Thymus (tissue), 14 donors: ENCODE measurements at places on chromosomes 2 and 18. TPM values are rescaled to one million over a fixed set of nuclear protein-coding genes. Genes with fewer than 3 reads are reported as not detected.

GRCh38 chr18:29154758-29155725 is 978.1 kb upstream of the CDH2 start:
- H3K4me1 ChIP-seq, result no peaks in the 10 kb centered on the region
- H3K27ac ChIP-seq, result no peak overlapping the region
- H3K36me3 ChIP-seq, result no peaks in the 10 kb centered on the region

GRCh38 chr18:40371673-40372072 is 1583.4 kb upstream of the PIK3C3 start:
- H3K4me3 ChIP-seq, result no peak overlapping the region
- no peaks in the 10 kb centered on the region for H3K4me1 ChIP-seq
- no peaks in the 10 kb centered on the region for H3K27me3 ChIP-seq
- DNase-seq, result no peak
- no peaks in the 10 kb centered on the region for H3K36me3 ChIP-seq

GRCh38 chr2:115649731-115650130 is 1207.3 kb downstream of the DPP10 start:
- no peak overlapping the region for H3K27ac ChIP-seq
- H3K4me1 ChIP-seq, result no peaks in the 10 kb centered on the region
- no peak overlapping the region for H3K4me3 ChIP-seq
- DNase-seq, result no peak
- no peaks in the 10 kb centered on the region for H3K36me3 ChIP-seq

Gene SERPINB7
- total RNA-seq, result 1.4 TPM

Gene EVX2
- not detected for total RNA-seq

DNA sequence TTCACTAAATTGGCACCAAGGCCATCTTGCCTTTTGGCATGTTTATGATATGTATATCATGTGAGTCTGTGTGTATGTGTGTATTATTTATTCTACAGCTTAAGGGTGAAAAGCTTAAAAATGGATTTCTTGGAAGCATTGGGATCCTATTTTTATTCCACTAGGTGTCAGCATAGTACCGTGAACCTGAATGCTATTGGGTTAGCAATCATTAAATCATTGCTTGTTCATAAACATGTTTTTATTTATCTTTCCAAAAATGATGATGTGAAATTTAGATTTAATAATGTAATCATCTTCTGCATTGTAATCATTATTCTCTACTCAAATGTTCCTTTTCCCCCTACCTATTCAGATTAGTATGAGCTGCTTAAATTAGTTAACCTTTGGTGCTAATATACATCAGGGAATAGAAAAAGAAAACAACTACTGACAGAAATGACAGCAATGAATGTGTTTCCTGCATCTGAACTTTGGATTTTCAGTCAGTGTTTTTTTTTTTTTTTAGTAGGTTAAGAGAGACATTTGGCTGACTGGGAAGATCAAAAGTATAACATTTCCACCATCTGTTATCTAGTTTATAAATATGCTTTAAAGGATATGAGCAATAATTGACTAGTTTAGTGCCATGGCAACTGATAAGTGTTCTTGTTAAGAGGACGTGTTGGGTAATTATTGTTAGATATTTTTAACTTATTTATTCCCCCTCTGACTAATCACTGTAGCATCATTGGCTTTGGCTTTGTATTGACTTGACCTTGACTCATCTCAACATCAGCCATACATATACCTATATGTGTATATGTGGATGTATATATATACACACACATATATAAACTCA is 14.1 kb upstream of the ZSWIM2 start:
- H3K27me3 ChIP-seq, result no peaks in the 10 kb centered on the region
- H3K4me1 ChIP-seq, result no peaks in the 10 kb centered on the region
- no peak overlapping the region for H3K4me3 ChIP-seq
- no peaks in the 10 kb centered on the region for H3K36me3 ChIP-seq
- no peak overlapping the region for H3K27ac ChIP-seq
- no peak for DNase-seq

DNA sequence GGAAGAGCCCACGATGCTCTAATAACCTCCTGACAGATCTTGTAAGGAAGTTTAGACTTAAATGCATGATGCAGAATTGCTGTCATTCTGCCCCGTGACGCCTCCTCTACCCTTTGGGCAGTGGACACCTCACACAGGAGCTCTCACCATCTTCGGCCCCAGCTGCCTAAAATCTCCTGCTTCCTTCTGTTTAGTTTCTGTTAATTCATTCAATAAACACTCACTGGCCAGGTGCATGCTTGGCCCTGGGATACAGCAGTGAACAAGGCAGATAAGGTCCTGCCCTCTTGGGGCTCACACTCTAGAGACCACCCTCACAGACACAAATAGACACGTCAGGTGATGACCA is 81.1 kb downstream of the SEPTIN10 start:
- H3K4me1 ChIP-seq, result no peaks in the 10 kb centered on the region
- H3K27me3 ChIP-seq, result no peaks in the 10 kb centered on the region
- H3K27ac ChIP-seq, result no peak overlapping the region

- H3K27me3 ChIP-seq, result no peaks in the 10 kb centered on the region
- no peaks in the 10 kb centered on the region for H3K4me1 ChIP-seq
- peaks cover 13% of the 10 kb centered on the region for H3K36me3 ChIP-seq
- H3K4me3 ChIP-seq, result no peak overlapping the region
Observed at GRCh38 chr2:230162981-230163380, 56.8 kb downstream of the SP110 start.

DNA sequence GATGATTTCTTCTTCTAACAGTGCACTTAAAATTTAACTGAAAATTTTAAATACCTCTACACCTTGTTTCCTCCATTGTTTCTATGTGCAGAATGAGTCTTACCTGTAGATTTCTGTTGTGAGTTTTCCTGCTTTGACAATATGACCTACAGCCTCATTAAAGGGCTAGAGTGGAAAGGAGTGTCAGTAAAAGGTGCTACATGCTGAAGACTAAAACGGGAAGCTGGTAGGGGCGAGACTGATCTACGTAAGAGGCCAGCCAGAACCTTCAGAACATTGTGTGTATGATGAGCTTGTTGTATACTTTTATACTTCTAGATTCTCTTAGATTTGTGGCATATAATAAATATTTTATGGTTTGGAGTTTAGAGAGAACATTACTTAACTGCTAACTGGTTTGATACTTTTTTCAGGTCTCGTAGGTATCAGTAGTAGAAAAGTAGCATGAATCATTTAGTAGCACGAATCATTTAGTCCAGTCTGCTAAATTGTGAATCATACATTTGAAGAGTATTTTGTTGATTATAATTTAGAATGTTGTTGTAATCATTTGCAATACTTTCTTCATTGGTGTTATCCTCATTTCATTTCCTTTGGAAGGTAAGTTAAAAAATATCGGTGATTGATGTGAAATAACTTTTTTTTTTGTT is 14.3 kb downstream of the INSIG2 start:
- no peak overlapping the region for H3K27ac ChIP-seq
- no peaks in the 10 kb centered on the region for H3K27me3 ChIP-seq
- no peaks in the 10 kb centered on the region for H3K4me1 ChIP-seq
- peaks cover 22% of the 10 kb centered on the region for H3K36me3 ChIP-seq

GRCh38 chr18:58911241-58911640 is 46.6 kb downstream of the ZNF532 start:
- peak overlapping the region; percentile 38 for H3K27ac ChIP-seq
- no peaks in the 10 kb centered on the region for H3K36me3 ChIP-seq
- H3K4me1 ChIP-seq, result peaks cover 10% of the 10 kb centered on the region
- no peaks in the 10 kb centered on the region for H3K27me3 ChIP-seq

- H3K4me1 ChIP-seq, result no peaks in the 10 kb centered on the region
- DNase-seq, result no peak
- no peak overlapping the region for H3K27ac ChIP-seq
- H3K27me3 ChIP-seq, result peaks cover 87% of the 10 kb centered on the region
- H3K36me3 ChIP-seq, result no peaks in the 10 kb centered on the region
- no peak overlapping the region for H3K4me3 ChIP-seq
Observed at GRCh38 chr18:22176420-22177326, 7.3 kb downstream of the GATA6 start.

- DNase-seq, result no peak
- H3K27ac ChIP-seq, result no peak overlapping the region
- H3K4me3 ChIP-seq, result no peak overlapping the region
- H3K36me3 ChIP-seq, result no peaks in the 10 kb centered on the region
- H3K27me3 ChIP-seq, result peaks cover 2% of the 10 kb centered on the region
- peaks cover 6% of the 10 kb centered on the region for H3K4me1 ChIP-seq
Observed at GRCh38 chr2:170923799-170924198, 5.3 kb upstream of the GORASP2 start.

DNA sequence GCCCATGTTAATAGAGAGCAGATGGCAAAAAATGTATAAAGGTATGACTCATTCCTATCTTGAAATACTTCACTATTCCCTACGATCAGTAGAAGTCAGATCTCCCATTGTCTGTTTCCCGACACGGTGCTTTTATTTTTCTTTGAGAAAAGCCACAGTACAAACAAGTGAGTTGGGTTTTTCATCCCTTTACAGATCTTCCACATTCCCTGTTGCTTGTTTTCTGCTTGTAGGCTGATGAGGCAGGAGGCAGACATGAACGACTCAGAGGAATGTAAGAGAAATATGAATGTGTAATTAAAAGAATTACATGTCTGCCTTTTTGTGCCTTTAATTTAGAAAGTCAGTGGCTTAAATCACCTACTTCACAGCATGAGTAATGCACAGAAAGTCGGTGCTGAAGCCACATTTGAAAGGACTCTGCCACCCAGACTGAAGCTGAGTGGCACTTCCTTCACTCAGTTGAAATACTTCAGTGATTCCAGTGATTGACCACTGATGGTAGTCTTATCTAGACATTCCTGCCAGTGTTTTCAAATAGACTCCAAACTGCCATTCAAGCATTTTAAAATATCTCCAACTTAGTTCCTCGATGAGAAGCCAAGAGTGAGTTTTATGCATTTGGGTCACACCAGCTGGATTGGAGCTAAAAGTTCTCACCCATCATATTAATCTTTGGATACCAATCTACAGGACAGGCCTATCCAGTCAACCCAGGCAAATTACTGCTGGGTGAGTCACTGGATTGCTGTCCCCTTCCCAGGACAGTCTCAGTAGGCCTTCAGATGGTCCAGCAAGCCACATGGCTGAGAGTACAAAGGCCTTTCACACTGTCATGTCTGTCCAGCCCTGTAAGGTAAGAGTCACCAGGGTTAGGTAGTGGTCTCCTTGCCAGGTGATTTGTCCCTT is 79.0 kb downstream of the COLEC12 start:
- H3K27me3 ChIP-seq, result no peaks in the 10 kb centered on the region
- no peak for DNase-seq
- no peaks in the 10 kb centered on the region for H3K36me3 ChIP-seq
- no peak overlapping the region for H3K27ac ChIP-seq
- no peaks in the 10 kb centered on the region for H3K4me1 ChIP-seq

- H3K27me3 ChIP-seq, result no peaks in the 10 kb centered on the region
- H3K4me3 ChIP-seq, result no peak overlapping the region
- no peaks in the 10 kb centered on the region for H3K36me3 ChIP-seq
- DNase-seq, result no peak
- no peaks in the 10 kb centered on the region for H3K4me1 ChIP-seq
Observed at GRCh38 chr18:54742659-54743604, 85.3 kb upstream of the RAB27B start.

DNA sequence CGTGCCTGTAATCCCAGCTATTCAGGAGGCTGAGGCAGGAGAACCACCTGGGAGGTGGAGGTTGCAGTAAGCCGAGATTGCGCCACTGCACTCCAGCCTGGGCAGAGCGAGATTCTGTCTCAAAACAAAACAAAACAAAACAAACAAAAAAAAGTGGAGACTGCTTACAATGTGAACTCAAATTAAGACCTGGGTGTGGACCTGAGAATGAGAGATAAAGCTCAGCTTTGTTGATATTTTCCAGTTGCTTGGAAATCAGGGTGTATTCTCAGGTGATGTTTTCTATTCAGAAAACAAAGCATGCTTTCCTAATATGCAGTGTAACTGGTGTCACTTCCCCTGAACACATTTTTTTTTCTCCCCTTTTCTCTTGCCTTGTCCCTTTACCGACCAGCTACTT is 5.3 kb upstream of the CERS6 start:
- H3K4me3 ChIP-seq, result no peak overlapping the region
- H3K27me3 ChIP-seq, result no peaks in the 10 kb centered on the region
- H3K36me3 ChIP-seq, result no peaks in the 10 kb centered on the region
- peaks cover 2% of the 10 kb centered on the region for H3K4me1 ChIP-seq
- no peak for DNase-seq

GRCh38 chr2:158953454-158953853 is 15.0 kb upstream of the TANC1 start:
- DNase-seq, result no peak
- H3K27me3 ChIP-seq, result no peaks in the 10 kb centered on the region
- H3K27ac ChIP-seq, result no peak overlapping the region
- no peaks in the 10 kb centered on the region for H3K36me3 ChIP-seq
- H3K4me1 ChIP-seq, result peaks cover 8% of the 10 kb centered on the region
- H3K4me3 ChIP-seq, result no peak overlapping the region

Gene THAP4
- total RNA-seq, result 36.8 TPM

Gene IL1RL1
- total RNA-seq, result 1.1 TPM

DNA sequence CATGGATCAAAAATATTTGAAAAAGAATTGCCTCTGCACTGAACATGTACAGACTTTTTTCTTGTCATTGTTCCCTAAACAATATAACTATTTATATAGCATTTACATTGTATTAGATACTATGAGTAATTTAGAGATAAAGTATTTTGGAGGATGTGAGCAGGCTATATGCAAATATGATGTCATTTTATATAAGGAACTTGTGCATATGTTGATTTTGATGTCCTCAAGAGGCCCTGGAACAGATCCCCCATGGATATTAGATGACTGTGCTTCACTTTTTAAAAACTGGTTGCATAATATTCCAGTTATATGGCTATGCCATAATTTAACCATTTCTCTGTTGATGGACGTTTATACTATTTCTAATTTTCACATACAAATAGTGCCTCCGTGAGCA is 16.5 kb downstream of the LCLAT1 start:
- no peak overlapping the region for H3K27ac ChIP-seq
- H3K4me3 ChIP-seq, result no peak overlapping the region
- H3K36me3 ChIP-seq, result no peaks in the 10 kb centered on the region
- DNase-seq, result no peak
- no peaks in the 10 kb centered on the region for H3K27me3 ChIP-seq
- peaks cover 3% of the 10 kb centered on the region for H3K4me1 ChIP-seq

DNA sequence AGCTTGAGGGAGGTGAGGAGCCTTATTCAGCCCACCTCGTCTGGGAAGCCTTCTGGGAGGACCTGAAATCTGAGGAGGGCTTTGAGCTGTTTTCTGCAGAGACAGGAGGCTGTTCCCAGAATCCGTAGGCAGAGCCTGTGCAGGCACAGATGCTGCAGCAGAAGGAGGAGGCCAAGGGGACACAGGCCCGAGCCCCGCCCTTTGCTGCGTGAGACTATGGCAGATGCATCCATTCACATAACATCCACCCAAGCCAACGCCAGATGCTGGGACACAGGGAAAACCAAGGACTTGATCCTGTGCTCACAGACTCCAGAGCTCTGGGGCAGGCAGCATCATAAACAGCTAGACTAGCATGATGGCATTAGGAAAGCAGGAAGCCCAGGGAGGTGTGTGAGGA is 98.2 kb downstream of the KCNF1 start:
- H3K27me3 ChIP-seq, result no peaks in the 10 kb centered on the region
- H3K4me3 ChIP-seq, result no peak overlapping the region
- no peaks in the 10 kb centered on the region for H3K4me1 ChIP-seq

Gene AFG3L2
- total RNA-seq, result 34.3 TPM

GRCh38 chr2:134261398-134262131 is 7.7 kb downstream of the MGAT5 start:
- no peaks in the 10 kb centered on the region for H3K27me3 ChIP-seq
- no peak for DNase-seq
- no peak overlapping the region for H3K4me3 ChIP-seq
- peaks cover 3% of the 10 kb centered on the region for H3K36me3 ChIP-seq
- H3K4me1 ChIP-seq, result peaks cover 46% of the 10 kb centered on the region
